ENCODE measurements at places on chromosomes 6 and 20.

GRCh38 chr6:7646394-7646793, 56.4 kb downstream of the SNRNP48 start:
- DNase-seq, result no peak

GRCh38 chr6:56297022-56297989, 49.9 kb upstream of the COL21A1 start:
- no peak for DNase-seq

GRCh38 chr6:141808662-141809061, 324.1 kb upstream of the GJE1 start:
- DNase-seq, result no peak

DNA sequence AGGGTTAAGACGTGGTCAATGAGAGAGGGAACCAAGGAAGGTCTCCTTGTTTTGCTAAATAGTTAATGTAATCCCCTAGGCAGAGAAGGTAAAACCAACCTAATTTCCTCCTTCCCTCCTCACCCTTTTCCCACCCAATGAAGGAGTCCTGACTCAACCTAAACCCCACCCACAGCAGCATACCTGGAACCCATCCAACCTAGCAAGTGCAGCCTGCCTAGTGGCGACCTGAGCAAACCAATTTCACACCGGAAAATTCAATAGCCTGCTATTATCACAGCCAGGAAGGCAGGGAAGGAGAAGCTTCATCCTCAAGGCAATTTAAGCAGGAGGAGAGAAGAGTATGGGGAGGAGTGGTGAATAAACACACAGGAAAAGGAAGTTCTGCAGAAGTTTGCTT, 46.9 kb downstream of the OSTM1 start:
- no peak for DNase-seq

- no peak for DNase-seq
Observed at GRCh38 chr6:130116273-130116672, 97.9 kb downstream of the L3MBTL3 start.

DNA sequence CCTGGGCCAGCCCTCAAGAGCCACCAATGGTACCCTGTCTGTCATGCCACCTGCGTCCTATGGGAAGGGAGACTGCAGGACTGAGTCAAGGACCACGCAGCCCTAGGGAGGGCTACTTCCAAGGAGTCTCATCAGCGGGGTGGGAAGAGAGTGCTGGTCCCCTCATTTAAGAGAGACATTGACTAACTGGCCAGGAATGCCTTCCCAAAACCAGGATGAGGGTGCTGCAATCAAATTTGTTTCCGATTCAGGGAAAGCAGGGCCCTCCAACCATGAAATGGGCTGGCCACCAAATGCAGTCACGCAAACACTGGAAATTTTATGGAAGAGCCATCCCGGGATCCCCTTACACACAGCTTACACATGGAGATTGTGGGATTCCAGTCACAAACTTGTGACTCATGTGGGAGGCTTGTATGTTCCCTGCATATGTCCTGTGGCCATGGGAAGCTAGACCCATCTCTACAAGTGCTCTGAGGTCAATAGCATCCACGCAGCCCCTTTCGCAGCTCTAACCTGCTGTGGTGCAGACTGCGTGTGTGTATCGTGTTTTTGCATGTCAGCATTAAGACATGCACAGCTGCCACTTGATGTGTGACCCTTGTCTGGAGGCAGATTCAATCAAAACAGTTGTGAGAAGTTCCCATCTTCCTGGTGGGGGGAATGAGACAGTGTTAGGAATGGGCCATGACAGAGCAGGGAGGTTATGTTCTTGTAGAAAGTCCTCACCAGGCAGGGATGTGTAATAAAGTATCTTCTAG, 53.0 kb upstream of the CST7 start:
- DNase-seq, result no peak

GRCh38 chr20:52340036-52340634, 148.6 kb upstream of the ZFP64 start:
- no peak for DNase-seq

DNA sequence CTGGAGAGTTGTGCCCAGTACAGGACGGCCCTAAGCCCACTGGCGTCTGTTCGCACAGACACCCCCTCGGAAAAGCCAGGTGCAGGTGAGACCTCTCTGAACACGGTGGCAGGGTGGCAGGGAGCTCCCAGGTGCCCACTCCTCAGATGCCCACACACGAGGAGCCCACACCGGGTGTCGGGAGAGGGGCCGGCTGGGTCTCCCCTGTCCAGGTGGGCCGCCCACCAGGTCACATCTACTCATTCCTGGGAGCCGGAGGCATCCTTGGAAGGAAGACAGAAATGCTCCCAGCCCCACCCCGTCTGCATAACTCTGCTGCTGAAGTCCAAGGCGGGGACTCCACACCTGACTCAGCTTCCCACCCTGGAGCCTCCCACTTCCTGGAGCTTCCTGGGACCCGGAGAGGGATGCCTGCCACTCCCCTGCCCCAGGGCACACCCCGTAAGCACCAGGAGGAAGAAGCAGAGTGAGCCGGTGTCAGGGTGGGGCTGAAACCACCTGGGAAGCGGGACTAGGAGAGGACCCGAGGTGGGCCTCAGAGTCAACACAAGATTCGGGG, 2.5 kb downstream of the SRMS start:
- DNase-seq, result no peak

GRCh38 chr6:108838101-108838717, 10.0 kb upstream of the ARMC2 start:
- DNase-seq, result no peak

DNA sequence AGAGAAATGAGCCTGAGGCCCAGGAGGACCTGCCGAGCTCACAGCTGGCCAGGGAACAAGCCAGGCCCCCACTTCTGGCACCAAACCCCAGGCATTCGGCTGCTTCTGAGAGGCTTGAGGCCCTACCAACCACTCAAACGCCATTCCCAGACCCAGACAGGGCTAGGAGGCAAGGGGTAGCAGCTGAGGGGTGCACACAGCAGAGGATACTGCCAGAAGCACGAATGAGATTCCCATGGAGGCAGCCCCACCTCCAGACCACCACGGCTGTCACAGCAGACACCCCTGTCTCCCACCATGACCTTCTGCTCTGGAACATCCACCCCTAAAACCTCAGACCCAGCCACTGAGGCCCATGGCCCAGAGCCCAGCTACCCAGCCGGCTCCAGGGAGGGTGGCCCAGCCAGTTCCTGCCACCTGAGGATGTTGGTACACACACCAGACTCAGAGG, 36.1 kb downstream of the NTSR1 start:
- peak; percentile 3 for DNase-seq

DNA sequence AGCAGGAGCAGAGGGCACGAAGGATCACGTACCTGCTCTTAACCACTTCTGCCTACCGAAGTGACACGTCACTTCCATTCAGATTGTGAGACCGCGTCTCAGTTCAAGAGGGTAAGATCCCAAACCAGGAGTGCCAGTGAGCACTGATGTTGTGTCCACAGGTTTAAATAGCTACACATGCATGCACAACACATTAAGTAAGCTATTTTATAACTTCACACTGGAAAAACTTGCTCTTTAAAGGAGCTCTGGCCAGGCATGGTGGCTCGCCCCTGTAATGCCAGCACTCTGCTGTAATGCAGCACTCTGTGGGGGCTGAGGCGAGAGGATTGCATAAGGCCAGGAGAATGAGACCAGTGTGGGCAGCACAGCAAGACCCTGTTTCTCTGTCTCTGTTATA, 21.1 kb downstream of the ABHD12 start:
- no peak for DNase-seq

- no peak for DNase-seq
Observed at GRCh38 chr6:113994934-113995342, 24.0 kb upstream of the HDAC2 start.

GRCh38 chr6:165931675-165932074, 236.0 kb downstream of the TBXT start:
- DNase-seq, result no peak

DNA sequence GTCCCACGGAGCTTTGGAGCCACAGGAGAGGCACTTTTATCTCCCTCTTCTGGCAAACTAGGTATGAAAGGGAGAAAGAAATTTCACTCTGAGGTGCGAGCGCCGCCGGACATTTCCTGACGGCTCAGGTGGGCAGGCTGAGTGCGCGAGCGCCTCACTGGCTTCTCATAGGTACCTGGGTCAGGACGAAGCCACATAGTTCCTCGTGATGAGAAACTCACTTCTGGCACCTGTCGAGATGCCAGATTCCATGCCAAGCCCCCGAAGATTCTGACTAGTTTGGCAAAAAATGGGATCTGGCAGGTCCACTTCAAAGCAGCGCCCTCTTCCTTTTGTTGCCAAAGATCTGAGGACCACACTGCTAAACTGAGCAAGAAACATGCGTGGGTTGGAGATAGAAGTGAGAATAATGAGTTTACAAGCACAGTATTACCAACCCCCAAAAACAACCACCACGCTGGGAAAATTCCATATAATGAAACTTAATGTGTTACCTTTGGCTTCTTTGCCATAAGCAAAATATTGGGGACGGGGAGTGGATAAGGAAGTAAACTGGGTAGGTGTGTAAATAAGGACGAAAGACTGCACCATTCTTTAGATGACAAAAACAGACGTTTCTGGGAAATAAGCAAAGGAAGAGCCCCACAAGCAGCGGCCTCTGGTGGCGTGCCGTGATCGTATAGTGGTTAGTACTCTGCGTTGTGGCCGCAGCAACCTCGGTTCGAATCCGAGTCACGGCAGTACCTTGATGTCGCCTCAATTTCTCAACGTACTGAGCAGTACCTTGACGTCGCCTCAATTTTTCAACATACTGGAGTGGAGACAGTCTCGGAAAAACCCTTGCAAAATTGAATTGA, 89.8 kb upstream of the PRSS16 start:
- peak; percentile 56 for DNase-seq

DNA sequence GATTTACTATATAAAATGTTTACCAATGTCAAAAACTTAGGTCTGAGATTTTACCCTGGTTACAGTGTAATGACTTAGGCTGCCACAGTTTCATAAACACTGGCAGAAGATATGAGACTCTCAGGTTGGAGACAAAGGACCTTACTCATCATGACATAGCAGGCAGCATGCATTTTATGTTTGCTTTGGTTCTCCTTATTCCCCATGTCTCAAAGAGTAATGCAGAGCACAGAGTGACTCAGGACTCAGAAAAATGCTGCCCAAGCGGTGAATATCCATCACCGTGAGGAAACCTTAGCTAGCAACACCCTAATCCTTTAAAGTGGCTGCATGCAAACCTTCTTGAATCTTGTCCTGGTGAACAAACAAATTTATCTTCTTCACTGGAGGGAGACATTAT, 112.1 kb upstream of the EYS start:
- no peak for DNase-seq

DNA sequence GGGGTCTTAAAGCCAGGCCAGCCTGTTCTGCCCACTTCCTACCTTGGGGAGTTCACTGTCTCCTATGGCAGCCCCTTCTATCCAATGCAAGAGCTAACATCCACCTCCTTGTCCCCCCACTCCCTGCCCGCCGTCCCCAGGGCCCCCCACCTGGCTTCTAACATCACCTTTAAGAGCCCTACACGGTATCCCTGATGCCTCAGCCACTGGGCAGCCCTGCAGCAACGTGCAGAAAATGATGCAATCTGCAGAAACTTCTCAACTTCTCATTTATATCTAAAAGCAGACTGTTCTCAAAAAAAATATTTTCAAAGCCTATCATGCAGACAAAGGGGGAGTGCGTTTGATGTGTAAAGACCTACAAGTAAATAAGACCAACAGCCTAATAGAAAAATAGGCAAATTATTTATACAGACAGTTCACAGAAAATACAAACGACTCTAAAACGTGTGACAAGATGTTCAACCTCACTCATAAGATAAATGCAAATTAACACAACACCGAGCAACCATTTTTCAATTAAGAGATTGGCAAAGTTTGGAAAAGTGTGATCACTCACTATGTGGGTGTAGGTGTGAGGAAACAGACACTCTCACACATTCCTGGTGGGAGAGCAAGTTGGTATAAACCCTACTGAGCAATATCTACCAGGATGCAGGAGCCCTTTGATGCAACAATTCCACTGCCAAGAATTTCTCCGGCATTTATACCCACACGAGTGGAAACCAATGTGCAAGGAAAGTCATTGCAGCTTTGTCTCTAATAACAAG, 15.1 kb upstream of the HCK start:
- DNase-seq, result no peak

- DNase-seq, result no peak
Observed at GRCh38 chr6:156423829-156424228, 353.3 kb upstream of the ARID1B start.

DNA sequence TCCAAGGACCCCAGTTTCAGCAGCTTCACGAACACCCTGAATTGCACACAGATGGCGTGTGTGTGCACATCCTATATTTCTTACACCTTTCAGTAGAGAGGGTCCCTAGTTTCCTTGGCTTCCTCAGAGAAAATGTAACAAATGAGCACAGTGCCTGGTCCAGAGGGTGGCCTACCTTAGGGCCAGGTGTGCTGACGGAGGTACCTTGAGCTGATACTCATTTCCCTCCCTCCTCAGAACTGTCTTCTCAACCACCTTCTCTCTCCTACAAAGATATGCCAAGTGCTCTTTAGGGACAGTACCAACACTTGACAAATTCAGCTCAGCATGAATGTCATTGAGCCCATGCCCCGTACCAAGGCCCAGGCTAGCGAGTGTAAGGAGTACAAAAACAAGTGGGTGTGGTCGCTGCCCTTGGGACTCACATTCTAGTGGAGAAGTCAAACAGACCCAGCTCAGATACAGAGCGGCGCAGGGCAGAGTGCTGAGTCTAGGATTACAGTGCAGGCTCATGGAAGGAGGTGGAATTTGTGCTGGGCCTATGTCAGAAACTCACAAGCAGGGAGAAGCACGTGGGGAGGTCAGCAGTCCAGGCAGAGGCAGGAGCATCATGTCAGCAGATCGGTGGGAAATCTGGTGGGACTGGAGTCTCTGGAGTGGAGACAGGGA, 9.6 kb upstream of the BPHL start:
- no peak for DNase-seq

DNA sequence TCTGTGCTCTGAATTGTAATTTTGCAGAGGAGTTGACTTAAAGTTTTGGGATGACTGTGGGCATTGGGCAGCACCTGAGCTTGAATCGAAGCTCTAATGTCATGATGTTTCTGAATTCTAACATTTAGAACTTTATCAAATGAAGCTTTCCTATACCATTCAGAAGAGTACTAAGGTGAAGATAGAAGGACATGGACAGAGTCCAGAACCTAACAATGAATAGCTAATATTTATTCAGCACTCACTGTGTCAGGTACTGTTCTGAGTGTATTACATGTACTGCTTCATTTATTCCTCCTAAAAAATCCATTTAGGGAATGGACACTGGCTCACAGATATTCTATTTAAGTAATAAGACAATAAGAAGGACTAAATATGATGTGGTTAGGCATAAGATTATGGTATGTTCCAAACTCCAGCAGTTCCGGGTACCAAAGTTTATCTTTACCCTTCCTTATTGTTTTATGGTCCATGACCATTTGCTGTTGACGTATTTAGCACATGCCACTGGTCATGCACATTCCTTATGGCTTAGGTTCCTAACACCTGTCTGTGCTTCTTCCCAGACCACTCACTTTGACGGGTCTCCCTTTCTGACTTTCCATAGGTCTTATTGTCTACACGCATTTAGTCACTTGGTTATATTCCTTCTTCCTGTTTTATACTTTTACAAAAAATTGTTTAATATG, 20.3 kb downstream of the BCKDHB start:
- no peak for DNase-seq
